Fibroblast of skin of left biceps (primary cell): ENCODE measurements at places on chromosomes 13 and 19.

- no peak for DNase-seq
Measured at GRCh38 chr13:65653613-65654012, 1576.5 kb downstream of the PCDH9 start.

DNA sequence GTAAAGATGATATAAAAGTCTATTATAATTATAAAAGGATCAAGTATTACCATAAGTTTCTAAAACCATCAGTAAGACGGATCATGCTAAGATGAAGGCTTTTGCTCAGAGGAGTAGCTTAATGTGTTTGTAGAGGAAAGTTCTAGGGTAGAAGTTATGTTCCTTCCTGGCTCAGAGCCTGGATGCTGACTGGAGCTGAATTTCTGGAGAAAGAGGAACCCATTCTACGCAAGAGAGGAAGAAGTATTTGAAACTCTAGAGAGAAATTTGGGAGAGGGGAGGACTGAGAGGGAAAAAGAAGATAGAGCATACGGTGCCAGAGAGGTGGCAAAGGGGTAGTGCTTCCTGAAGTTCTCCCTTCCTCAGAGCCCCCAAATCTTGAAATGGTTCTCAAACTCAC lies 51.4 kb upstream of the SGCG start:
- DNase-seq = no peak

DNA sequence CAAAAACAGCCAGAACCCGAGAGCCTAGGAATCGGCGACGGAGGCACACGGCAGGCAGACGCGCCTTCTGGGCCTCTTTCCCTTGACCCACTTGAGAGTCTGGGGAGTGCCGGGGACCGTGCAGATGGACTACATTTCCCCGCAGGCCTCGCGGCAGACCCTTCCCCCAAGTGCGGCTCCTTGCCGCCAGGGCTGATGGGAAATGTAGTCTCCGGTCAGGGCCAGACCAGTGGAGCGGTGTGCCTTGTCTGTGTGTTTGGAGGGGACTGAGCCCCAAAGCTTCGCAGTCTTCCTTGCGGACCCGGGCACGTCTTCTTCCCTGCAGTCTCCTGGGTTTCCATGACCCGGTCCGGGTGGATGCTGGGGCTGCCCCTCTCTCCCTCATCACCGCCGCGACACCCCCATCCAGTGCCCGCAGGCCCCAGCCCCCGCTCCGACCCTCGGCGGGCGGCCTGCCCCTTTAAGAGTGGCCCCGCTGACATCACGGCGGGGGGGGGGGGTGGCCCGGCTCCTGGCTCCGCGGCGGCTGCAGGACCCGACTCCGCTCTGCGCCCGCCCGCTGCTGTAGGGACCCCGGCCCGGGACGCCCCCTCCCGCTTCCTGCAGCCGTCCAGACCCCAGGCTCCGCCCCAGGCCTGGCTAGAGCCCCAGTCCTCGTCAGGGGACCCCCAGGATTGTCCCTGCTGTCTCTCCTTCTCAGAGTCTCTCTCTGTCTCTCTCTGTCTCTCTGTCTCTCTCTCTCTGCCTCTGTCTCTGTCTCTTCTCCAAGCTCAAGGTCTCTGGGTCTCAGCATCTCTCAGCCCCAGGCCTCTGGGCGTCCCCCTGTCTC lies 758 bp upstream of the CACNG7 start:
- no peak for DNase-seq

DNA sequence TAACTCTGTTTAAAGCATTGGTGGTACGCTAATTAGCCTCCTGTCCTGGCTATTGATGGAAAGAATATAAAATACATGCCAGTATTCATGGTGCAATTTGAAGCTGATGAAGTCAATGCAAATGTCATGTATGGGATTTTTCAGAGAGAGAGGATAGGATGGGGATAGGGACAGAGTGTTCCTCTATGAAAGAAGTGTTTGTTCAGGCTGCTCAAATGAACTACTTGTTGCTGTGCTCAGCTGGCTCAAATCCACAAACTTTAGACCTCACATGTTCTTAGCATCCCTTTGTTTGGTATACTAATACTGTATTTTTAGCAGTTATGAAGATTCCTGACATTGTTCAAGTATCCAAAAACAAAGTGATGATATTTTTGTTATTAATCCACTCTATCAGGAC lies 116.5 kb downstream of the SLITRK1 start:
- DNase-seq = no peak

DNA sequence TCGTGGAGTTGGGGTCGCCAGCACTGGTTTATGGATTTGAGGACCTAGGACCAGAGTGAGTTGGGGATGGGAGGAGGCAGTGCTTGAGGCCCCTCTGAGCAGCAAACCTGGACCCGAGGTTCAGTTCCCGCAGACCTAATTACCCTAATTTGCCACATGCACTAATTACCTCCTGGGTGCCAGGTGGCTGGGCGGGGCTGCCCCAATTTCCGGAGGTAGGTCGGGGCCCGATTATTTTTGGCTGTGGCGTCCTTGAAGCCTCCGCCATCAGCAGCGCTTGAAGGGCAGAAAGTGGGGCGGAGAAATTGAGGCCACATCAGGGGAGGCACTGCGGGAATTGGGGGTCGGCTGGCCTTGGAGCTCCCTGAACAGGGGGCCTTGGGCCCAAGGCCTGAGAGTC lies 5.9 kb upstream of the HOMER3 start:
- no peak for DNase-seq

GRCh38 chr13:94646904-94647303 lies 45.2 kb downstream of the GPR180 start:
- no peak for DNase-seq

- no peak for DNase-seq
Measured at GRCh38 chr13:77846173-77846572, 72.5 kb downstream of the EDNRB start.

- DNase-seq = no peak
Measured at GRCh38 chr19:8614455-8614854, 3.9 kb upstream of the ADAMTS10 start.

DNA sequence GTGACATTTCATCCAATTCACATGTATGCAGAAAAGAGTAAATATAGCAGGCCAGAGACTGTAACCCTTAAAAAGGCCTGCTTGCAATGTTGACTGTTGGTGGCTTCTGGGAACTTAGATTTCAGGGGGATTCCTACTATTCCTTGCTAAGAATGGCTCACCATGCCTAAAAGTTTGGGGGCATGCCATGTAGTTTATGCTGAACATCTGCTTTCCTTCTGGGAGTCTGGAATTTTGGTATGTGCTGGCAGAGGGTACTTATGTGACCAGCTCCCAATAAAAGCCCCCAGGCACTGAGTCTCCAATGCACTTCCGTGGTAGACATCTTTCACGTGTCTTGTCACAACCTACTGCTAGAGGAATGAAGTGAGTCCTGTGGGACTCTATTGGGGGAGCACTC lies 88.4 kb upstream of the PCDH8 start:
- DNase-seq = no peak

- no peak for DNase-seq
Measured at GRCh38 chr13:99955107-99955746, 16.3 kb downstream of the ZIC5 start.

DNA sequence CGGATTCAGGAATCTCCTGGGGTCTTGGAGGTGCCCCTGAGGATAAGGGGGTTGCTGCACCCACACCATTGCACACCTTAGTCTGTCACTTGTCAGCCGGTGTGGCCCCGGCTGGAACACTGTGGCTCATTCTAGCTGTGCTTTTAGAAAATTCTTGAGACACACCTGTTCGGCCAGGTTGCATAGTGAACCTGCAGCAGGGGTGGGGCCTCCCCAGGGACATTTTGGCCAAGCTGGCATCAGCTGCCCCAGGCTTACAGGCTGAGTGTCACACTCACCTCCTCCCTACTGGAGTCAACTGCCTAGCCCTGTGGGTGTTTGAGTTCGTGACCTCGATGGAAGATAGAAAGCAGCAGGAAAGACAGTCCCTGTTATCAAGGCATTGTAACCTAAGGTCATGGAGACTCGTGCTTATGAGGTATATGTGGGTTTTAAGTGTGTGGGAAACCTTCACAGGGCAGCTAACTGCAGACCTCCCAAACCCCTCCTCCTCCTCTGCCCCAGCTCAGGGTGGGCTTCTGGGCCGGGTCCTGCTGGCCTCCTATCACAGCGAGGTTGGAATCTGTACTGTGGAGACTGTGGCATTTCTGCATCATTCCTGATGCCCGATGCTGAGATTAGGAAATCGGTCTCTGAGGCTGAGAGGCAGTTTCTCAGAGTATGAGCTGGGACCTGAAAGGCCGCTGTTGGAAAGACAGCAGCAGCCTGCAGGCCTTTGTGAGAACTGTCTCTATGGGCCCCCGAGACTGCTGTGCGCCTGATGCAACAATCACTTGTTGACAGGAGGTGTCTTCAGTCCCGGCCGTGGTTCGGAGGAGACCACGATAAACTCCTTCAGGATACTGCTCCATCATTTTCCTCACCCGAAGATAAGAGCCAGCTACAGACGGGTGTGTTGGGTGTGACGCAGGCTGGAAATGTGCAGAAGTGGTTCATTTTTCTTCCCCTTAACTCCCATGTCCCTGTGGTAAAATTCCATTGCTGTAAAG lies 72.2 kb downstream of the ATP11A start:
- no peak for DNase-seq

DNA sequence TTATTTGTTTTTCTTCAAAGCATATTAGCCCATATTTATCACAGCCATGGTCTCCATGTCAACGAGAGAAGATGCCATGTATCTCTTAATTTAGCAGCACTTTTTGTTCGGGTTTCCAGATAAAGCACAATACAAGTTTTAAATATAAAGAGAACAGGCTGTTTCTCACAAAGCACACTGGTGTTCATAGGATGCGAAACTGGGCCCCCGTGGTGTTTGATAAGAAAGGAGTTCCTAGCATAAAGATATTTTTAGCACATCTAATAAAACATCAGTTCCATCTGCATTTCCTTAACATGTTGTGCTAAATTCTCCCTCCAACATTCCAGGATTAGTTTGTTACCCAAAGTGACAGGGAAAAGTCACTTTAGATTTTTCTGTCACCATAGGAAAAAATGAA lies 72.4 kb upstream of the EDNRB start:
- DNase-seq = no peak

DNA sequence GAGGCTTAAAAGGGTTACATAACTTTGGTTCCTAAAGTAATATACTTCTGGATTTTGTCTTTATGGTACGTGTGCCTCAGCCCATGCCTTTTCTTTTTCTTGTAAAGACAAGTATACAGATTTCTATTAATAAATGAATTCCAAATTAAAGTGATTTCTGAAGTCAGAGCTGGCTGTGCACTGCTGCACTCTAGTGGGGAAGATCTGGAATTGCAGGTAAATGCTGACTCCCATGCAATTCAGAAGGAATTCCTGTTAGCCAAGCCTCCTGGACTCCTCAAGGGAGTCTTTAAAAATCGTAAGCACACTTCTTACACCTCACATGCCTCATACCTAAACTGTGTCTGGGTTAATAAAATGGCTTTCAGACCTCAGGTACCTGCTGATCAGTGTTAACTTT lies 118.4 kb upstream of the SLC7A1 start:
- DNase-seq = no peak

- no peak for DNase-seq
Measured at GRCh38 chr19:51137792-51138425, 4.2 kb upstream of the SIGLEC7 start.

DNA sequence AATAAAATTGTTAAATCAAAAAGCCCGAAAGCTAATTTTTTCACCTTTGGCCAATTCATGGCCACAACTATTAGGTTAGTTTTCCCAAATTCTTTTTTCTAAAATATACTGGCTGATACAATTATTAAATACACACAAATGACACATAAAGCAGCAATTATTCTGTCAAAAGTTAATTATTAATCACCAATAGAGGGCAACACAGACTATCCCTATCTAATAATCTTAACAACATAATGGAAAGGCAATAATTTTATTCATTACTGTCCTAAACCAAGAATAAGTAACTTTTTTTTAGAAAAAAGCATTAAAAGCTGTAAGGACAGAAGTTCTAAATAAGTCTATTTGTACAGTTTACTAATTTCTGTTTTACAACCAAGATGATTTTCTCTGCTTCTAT lies 51.7 kb downstream of the KATNAL1 start:
- no peak for DNase-seq

DNA sequence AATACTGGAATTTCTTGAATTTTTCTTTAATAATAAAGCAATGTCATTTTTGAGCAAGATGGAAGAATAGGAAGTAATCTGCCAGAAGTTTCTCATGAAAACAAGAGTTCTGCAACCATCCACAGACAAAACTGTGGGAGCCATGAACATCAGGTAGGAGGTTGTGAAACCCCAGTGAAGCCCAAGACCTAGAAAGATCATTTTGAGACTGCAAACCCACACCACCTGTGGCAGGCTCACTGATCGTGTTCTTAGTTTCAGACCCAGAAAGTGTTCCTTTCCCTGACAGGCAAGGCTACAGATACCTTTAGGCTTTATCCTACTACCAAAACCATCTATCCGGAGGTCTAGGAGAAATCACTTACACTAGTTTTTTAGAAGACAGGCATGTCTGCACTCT lies 2189.8 kb upstream of the PCDH20 start:
- DNase-seq = no peak

- no peak for DNase-seq
Measured at GRCh38 chr13:82803341-82803740, 1078.9 kb downstream of the SLITRK1 start.

DNA sequence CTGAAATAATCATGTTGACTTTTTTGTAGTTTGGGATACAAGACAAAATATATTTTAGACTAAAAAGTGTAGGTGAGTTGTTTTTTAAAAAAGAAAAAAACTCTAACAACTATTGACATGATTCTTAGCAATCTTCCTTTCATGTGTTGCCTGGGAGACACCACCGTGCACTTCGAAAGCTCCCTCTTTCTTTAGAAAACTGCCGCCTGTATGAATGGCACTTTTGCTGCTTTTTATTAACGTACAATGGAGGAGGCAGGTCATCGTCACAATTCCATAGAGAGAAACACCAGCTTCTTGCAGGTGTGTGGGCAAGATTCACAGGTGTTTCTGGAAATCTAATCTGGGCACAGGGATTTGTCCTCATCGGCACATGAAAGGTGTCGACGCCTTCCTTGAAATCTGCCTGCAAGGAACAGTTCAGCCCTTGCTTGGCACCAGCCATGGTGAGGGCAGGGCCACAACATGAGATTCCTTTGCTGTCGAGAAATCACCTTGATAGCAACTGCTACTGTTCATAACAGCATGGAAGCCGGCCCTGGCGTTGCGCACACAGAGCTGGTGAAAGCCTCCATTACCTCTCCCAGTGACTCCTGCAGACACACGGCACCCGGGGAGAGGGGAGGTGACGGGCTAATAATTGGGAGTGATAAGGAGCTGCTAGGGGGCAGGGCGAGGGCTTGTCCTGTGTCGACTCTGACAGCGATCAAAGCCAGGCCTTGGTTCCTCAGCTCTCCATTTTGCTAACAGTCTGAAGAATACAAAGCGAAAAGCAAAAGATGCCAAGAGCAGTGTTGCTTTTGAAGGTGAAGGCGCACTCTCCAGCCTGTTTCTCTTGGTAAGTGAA lies 66.5 kb downstream of the EFNB2 start:
- DNase-seq = no peak

GRCh38 chr19:36196249-36196648 lies 18.2 kb downstream of the ZNF565 start:
- no peak for DNase-seq

- peak; percentile 51 for DNase-seq
Measured at GRCh38 chr13:91668866-91669495, 270.6 kb downstream of the GPC5 start.
